ENCODE measurements at places on chromosomes 13 and 19. TPM values are rescaled to one million over a fixed set of nuclear protein-coding genes. Genes with fewer than 3 reads are reported as not detected.

The CPB2 gene
- not detected for total RNA-seq

The FCER2 gene
- total RNA-seq = not detected

The KIR3DL1 gene
- total RNA-seq = not detected

The ZNF66 gene
- 2.0 TPM for total RNA-seq

The ZBTB32 gene
- total RNA-seq = not detected

The SHISA2 gene
- not detected for total RNA-seq

GRCh38 chr19:37362733-37363132 is 8.2 kb upstream of the ZNF527 start:
- DNase-seq = no peak

- DNase-seq = no peak
Observed at GRCh38 chr13:37382146-37382545, 216.4 kb downstream of the POSTN start.

DNA sequence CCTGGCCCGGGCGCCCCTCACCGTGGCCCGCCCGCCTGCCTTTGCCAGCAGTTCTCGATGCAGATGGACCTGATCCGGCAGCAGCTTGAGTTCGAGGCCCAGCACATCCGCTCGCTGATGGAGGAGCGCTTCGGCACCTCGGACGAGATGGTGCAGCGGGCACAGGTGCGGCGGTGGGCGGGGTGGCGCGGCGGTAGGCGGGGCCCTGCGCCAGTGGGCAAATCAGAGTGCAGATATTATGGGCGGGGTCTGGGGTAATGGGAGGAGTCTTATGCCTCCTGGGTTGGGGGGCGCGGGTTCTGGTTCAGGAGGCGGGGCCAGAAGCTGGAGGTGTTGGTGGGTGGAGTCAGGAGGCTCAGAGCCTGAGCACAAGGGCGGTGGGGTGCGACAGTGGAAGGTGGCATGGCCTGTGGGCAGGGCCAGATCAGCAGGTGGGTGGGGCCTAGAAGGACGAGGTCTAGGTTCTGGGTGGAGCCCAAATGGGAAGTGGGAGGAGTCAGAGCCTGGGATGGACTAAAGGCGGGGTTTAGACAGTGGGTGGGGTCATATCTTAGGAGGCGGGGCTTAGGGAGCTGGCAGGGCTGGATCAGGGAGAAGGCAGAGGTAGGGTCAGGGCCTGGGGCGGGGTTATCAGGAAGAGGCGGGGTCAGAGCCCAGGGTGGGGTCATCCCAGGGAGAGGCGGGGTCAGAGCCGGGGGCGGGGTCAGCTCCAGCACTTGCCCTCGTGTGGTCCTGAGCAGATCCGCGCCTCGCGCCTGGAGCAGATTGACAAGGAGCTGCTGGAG is 5.6 kb downstream of the APC2 start:
- DNase-seq = peak; percentile 56

DNA sequence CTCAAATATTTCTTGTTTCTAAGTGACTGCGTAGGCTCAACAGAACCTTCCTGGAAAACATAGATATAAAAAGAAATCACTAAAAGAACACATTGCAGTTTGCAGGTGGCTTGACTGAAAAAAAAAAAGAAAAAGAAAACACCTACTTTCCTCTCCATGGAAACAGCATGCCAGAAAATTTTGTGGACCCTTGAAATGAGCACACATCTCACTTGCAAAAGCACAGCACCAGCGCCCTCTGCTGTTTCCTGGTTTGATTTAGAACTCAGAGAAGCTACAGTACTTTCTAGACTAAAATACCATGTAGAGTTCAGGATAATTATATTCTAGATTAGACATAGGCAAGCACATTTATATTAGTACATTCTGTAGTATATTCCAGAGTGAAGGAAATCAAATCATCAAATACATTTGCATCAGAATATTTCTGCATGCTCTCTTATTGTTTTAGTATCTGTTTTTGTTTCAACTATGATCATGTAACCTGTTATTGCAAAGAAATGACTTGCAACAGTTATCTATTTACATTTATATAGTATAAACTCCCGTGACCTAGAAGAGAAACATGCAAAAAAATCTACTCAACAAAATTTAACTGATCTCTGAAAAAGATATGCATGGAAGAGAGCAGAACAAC is 22.3 kb upstream of the XPO4 start:
- peak; percentile 88 for DNase-seq

- no peak for DNase-seq
Observed at GRCh38 chr13:107960301-107960700, 255.0 kb downstream of the LIG4 start.

GRCh38 chr19:9054765-9055164 is 32.1 kb upstream of the OR1M1 start:
- DNase-seq = no peak

- DNase-seq = no peak
Observed at GRCh38 chr19:30670011-30670329, 297.8 kb downstream of the ZNF536 start.

DNA sequence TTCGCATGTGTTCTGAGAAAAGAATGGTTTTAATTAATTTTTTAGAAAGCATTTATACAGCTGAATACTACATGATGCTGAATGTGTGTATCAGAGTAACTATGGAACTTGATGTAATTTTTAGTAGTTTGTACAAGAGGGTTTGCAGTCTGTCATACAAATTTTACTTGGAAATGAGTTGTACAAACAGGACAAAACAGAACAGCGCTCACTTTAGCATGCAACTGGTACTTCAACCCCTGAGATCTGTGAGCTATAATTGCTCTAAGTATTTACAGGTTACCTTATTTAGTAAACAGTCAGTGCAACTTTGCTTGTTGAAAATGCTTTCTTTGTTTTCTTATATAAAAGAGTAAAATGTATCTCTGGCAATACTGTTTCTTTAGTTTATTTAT is 706 bp downstream of the TNFRSF19 start:
- DNase-seq = no peak

GRCh38 chr19:44987148-44987675 is 14.1 kb upstream of the RELB start:
- peak; percentile 47 for DNase-seq

- no peak for DNase-seq
Observed at GRCh38 chr13:87280139-87280538, 391.0 kb upstream of the SLITRK5 start.

DNA sequence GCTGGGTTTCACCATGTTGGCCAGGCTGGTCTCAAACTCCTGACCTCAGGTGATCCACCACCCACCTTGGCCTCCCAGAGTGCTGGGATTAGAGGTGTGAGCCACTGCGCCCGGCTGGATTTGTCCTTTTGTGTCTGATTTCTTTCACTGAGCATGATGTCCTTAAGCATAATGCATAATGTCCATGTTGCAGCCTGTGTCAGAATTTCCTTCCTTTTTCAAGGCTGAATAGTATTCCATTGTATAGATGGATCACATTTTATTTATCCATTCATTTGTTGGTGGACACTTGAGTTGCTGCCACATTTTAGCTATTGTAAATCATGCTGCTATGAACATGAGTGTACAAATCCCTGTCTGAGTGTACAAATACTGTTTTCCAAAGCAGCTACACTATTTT is 25.5 kb downstream of the RFX2 start:
- no peak for DNase-seq

GRCh38 chr19:30277941-30278881 is 94.0 kb upstream of the ZNF536 start:
- no peak for DNase-seq

GRCh38 chr13:27405546-27406134 is 18.8 kb upstream of the GTF3A start:
- no peak for DNase-seq

Measured in right cardiac atrium (tissue), 5 donors.